Activated CD4-positive, alpha-beta T cell treated with anti-CD3 and anti-CD28 coated beads, Interleukin-2, amount 50 U/mL, for 16 hours (primary cell): ENCODE measurements at places on chromosomes 2 and 18.

GRCh38 chr2:15307526-15307925 is 253.6 kb downstream of the NBAS start:
- DNase-seq, result no peak

DNA sequence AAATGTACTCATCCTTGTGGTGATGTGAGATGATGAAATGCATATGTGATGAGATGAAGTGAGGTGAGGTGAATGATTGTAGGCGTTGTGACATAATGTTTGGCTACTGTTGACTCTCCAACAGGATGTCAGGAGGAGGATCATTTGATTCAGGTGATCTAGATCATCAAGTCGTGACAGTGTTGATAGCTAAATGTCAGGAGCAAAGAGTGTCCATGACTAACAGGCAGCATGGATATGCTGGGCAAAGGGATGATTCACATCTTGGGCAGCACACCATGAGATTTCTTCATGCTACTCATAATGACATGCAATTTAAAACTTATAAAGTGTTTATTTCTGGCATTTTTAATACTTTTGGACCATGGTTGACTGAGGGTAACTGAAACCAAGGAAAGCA is 40.2 kb upstream of the UBXN4 start:
- no peak for DNase-seq

DNA sequence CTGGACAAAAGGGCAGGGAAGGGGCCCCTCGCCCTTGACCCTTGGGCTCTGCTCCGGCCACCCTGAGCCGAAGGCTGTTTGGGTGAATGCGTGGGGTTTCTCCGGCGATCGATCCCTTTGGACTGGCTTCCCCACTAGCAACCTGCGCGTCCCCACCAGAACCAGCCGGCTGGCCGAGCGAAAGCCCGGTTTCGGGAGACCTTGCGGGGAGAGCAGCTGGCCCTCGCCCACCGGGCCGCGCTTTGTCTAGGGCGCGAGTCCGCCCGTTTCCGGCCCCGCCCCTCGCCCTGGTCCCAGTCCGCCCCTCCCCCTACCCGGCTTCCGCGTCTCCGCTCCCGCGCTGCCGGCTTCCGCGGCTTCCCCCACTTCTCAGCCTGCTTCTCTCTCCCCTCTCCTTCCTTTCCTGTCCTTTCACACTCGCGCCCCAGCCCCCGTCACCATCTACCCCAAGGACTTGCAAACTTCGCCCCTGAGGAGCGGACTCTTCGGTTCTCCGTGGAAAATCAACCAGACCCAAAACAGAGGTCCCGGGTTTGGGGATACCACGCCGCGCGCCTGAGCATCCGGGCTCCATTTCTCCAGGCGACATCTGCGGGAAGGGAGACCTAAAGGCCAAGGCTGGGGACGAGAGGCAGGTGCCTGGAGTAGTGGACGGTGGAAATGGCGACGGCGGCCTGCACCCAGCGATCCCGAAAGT is 48.0 kb upstream of the ATP6V1B1 start:
- peak; percentile 68 for DNase-seq

GRCh38 chr2:202006301-202006700 is 27.4 kb upstream of the FZD7 start:
- DNase-seq, result no peak

GRCh38 chr2:159110784-159111183 is 142.3 kb downstream of the TANC1 start:
- DNase-seq, result no peak

DNA sequence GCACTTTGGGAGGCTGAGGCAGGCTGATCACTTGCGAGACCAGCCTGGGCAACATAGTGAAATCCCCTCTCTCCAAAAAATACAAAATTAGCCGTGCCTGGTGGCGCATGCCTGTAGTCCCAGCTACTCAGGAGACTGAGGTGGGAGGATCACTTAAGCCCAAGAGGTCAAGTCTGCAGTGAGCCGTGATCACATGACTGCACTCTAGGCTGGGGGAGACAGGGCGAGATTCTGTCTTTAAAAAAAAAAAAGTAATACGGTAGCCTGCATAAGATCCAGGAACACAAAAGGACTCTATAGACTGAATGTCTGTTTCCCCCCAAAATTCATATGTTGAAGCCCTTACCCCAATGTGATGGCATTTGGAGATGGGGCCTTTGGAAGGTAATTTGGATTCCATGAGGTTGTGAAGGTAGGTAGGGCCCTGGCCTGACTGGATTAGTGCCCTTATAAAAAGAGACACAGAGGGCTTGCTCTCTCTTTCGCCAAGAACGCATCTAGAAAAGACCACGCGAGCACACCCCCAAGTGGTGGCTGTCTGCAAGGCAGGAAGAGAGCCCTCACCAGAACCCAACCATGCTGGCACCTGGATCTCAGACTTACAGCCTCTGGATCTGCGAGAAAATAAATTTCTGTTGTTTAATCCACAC is 17.0 kb downstream of the MBOAT2 start:
- peak; percentile 21 for DNase-seq

- no peak for DNase-seq
These were observed 749.7 kb downstream of the CNTNAP5 start for GRCh38 chr2:124774781-124775180.

- DNase-seq, result no peak
These were observed 226.1 kb upstream of the SH3BP4 start for GRCh38 chr2:234725528-234726264.

- no peak for DNase-seq
These were observed 78.8 kb upstream of the TFCP2L1 start for GRCh38 chr2:121363632-121364420.

DNA sequence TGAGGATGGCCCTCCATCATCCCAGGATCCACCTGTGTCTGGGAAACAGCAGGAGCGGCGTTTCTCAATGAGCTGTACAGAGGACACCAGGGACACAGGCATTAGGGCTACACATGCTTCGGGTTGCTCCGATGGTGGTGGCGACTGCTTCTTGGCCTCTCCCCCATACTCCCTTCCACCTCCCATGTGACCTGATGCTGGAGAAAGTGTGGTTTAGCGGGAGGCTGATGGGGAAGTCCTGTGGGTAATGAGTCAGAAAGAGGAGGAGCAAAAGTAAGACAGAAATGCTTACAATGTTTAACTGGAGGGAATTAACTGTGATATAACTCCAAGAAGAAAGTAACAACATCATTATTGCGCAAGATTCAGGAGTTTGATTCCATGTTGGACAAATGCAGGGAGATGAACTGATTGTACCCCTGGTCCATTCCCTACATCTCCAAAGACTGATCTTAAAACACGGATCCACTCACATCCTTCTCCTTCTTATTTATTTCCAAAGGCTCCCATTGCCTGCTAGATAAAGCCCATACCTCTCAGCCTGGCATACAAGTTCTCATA is 186.6 kb downstream of the NRP2 start:
- DNase-seq, result peak; percentile 80

GRCh38 chr2:133054297-133054696 is 384.3 kb upstream of the LYPD1 start:
- no peak for DNase-seq

DNA sequence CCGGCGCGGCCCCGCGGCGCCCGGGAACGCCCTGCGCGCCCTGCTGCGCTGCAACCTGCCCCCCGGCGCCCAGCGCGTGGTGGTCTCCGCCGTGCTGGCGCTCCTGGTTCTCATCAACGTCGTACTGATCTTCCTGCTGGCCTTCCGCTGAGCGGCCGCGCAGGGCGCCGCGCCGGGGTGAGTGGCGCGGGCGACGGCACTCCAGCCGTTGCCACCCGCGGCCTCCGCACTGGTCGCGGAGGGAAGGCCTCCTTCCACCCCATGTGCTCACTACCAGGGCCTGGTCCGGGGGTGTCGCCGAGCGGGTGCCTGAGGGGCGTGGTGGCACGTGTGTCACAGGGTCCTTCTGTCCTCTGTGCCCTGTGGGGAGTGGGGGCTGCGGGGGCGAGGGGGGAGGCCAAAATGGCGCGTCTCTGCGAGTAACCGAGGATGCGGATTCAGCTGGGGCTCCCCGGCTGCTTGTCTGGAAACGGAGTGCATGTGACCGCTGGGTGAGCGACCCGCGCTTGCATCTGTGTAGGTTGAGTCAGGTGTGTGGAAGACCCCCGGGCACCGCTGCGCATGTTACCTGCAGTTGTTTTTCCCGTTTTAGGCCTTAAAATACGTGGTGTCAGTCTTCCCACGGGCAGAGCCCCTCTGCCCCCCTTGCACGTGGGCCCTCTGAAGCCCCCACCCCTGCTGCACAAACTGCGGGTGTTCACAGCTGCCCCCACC is 58.0 kb downstream of the FAM168B start:
- DNase-seq, result no peak

DNA sequence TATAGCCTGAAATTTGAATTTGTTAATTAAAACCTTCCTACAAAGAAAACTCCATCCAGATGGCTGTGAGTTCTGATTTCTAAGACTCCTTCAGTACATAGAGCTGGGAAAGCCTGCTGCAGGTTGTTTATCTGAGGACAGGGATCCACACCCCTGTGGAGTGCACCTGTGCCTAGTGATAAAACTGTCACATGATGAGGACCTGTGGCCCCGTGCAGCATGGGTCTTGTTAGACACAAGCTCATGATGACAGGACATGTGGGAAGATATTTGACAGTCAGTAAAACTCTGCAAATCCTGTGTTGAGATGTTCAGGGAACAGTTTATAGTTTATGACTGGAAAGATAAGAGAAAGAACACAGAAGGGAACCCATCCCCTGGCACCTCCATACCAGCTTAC is 133.2 kb upstream of the TMEM18 start:
- no peak for DNase-seq

DNA sequence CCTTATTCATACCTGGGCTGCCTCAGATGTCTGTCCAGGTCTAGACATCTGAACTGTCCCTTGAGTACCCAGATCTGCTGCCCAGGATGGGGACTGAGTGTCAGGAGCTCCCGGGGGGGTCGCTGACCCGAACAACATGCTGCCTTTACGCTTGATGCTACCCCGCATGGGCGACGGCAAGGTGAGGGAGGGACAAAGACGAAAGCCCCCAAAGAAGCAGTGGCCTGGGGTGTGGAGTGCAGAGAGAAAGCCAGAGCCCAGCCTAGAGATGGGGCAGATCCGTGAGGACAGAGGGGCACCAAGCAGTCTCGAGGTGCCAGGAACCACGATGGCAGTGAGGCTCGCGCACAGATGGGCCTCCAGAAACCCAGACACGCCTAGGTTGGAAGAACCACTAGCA is 234.7 kb downstream of the ATAD2B start:
- no peak for DNase-seq

- no peak for DNase-seq
These were observed 19.9 kb downstream of the RBMS1 start for GRCh38 chr2:160473468-160474318.

GRCh38 chr2:189437926-189438325 is 3.3 kb upstream of the WDR75 start:
- peak; percentile 20 for DNase-seq

- DNase-seq, result no peak
These were observed 80.5 kb downstream of the DTNB start for GRCh38 chr2:25592766-25593292.

GRCh38 chr18:24300703-24301102 is 96.9 kb downstream of the OSBPL1A start:
- no peak for DNase-seq

GRCh38 chr2:42124011-42124785 is 45.0 kb upstream of the EML4 start:
- DNase-seq, result peak; percentile 80

DNA sequence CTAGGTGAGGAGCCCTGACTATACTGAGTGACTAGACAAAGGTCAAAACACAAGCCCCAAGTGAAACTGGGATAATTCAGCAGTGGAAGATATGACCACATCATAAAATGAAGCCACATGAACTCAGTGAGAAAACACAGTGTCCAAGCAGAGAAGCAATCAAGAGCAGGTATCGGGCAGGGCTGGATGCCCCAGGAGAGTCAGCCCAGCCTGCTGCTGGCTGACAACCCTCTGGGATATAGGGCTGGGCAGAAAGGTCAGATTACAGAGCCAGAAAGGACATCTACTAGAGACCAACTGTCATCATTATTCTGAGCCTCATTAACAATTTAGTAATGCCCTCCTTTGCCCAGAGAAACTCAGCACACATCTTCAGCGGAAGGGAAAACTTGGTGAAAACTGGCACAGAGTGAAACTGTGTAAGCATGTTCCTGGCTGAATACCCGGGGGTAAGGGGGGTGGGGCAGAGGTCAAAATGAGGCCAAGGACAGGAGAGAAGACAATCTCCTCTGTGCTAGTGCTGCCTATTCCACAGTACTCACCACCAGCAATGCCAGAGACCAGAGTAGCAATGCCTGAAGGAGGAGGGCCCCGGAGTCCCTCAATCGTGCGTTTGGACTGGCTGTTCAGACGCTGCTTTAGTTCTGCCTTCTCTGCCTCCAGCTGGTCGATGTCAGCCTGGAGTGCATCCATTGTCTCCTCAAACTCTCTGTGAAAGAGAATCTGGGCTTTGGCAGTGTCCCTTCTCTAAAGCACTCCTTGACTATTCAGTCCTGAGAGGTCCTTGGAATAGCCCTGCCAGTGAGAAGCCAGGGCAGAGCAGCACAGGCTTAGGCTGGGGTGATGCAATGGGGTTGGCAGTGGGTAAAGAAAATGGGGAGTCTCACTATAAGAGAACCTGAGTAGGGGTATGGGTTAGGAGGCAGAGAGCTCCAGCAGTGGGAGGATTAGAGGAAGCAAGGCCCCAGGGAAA is 15.3 kb downstream of the DCTN1 start:
- no peak for DNase-seq

GRCh38 chr2:153715218-153715850 is 156.4 kb upstream of the GALNT13 start:
- no peak for DNase-seq

DNA sequence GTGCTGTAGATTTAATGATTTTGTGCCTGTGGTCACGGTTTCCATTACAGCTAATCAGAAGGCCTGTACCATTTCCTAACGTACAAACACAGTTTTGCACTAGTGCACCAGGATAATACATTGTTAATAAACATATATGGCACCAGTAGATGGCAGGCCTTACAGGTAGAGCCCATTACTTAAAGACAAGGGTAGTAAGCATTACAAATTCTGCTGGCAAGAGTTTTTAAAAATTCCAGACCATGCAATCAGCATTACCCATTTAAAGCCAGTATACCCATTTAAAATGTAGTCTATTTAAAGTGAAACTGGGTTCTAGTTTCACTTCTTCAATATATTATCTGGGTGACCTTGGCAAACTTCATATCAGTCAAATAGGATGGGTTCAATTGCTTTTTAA is 224.2 kb downstream of the NUP35 start:
- no peak for DNase-seq

GRCh38 chr2:200670313-200670712 is 84.5 kb downstream of the AOX1 start:
- DNase-seq, result no peak

- peak; percentile 28 for DNase-seq
These were observed 115.8 kb downstream of the CABLES1 start for GRCh38 chr18:23250893-23251656.

DNA sequence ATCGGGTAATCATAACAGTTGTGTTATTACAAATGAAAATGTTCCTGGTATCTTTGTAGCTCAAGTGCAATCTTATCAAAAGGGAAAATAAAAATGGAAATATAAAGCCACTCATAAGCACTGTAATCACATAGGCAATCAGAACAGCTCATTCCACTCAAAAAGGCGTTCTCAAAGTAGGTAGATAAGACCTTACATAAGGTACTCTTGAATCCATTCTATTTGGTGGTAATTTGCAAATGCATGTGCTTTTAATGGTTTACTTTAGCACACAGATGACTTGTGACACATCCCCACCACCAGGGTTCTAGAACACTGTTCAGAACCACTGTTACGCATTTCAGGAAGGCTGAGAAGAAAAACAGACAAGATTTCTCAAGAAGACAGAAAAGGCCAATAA is 86.7 kb upstream of the NARS1 start:
- no peak for DNase-seq

GRCh38 chr2:16952368-16952767 is 286.7 kb upstream of the CYRIA start:
- no peak for DNase-seq
